ENCODE measurements at places on chromosomes 4 and X.

DNA sequence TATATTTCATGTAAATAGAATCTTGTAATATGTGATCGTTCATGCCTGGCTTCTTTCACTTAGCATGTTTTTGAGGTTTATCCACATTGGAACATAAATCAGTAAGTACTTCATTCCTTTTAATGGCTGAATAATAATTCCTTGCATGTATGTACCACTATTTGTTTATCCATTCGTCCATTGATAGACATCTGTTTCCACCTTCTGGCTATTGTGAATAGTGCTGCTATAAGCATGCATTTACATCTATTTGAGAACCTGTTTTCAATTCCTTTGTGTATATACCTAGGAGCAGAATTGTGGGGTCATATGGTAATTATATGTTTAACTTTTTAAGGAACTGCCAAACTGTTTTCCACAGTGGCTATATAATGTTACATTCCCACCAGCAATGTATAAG, 356.7 kb upstream of the DIPK2B start:
- DNase-seq, result no peak

DNA sequence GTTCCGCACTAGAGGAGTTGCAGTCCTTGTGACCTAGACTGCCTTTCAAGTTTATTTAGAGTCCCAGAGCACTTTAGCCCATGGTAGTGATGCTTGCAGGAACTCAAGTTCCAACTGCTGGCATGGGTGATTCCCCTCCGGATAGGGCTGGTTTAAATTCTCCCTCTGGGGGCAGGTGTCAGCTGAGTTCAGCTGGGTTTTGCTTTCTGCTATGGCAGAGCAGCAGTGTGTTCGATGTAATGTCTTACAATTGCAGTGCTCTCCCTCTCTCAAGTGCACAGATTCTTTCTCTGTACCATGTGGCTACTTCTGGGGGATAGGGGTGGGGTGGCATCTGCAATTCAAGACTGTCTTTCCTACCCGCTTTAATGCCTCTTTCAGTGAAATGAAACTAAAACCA, 164.8 kb upstream of the ZIC3 start:
- no peak for DNase-seq

- no peak for DNase-seq
Observed at GRCh38 chr4:150573534-150573933, 8.4 kb upstream of the MAB21L2 start.

GRCh38 chr4:156521631-156522030, 450.0 kb downstream of the PDGFC start:
- no peak for DNase-seq

GRCh38 chr4:148097801-148098200, 344.4 kb downstream of the NR3C2 start:
- no peak for DNase-seq

DNA sequence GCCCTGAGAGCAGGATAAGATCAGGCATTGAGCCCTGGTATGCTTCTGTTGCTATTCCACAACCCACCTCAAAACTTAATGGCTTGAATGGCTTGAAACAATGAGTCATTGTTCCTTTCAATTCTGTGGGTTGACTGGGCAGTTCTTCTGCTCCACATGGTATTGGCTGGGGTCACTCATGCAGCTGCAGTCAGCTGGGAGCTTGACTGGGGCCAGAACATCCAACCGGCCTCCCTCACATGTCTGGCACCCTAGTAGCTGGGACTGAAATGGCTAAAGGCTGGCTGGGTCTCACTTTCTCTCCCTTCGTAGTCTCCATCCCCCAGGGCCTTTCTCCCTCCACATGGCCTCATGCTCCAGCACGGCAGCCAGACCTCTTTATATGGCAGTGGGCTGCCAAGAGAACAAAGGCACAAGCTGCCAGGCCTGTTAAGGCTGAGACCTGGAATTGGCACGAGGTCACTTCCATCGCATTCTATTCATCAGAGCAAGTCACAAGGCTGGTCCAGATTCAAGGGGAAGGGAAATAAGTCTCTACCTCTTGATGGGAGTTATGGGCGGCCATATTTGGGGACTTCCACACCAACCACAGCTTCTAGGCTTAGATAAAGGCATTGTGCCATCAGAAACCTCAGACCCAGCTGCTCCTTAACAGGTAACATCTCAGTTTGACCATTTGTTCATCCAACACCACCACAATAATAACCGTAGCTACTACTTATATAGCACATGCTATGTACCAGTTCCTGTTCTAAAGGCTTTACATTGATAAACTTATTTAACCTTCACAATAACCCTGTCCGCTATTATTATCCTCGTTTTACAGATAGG, 159.7 kb upstream of the ATP6AP2 start:
- no peak for DNase-seq

DNA sequence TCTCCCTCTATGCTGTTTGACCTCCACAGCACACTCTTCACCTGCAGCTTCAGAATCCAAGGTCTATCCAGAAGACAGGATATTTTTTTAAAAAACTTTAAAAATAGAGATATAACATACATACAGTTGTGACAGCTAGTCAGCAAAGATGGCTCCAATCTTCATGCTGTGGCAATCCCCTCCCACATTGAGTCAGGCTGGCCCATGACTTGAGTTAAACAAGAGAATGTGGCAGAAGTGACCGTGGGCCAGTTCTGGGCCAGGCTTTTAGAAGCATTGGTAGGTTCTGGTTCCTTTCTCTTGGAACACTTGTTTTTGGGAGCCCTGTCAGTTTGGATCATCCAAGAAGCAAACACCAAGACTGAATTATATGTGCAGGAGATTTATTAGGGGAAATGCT, 36.1 kb upstream of the REPS2 start:
- no peak for DNase-seq

- DNase-seq, result no peak
Observed at GRCh38 chrX:12580548-12580947, 210.7 kb upstream of the PRPS2 start.

DNA sequence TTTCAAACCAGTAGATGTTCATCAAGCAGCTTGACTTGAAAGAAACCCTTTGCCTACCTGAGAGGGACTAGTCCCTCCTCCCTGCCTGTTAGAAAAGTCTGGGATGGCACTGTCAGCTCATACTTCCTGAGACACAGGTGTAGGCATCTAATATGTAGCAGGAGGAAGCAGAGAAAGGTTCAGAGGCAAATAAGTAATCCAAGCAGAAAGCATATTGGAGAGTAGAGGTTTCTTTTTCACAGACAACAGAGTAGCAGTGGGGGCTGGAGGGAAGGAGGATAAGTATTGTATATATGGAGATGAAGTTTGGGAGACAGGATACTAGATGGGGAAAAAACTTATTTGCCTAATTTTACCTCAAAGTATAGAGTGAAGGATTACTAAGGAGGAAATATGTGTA, 81.5 kb downstream of the FNIP2 start:
- DNase-seq, result no peak

GRCh38 chr4:123632693-123633030, 236.1 kb downstream of the SPRY1 start:
- DNase-seq, result no peak

DNA sequence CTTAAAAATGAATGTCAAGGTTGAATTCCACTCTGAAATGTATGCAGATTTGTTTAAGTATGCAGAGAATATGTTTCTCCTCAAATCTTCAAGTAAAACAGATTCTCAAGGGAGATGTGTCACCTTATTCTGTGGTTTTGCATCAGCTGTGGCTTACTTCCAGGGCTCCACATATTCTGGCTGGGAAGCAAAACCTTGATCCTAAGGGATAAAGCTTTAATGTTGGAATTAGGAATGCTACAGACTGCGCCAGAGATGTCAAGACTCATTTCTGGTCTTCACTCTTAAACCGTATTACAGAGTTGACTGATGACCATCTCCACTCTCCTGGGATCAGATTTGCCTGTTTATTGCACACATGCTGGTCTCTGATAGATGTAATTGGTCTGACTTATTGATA, 143.9 kb upstream of the DIPK2B start:
- no peak for DNase-seq

DNA sequence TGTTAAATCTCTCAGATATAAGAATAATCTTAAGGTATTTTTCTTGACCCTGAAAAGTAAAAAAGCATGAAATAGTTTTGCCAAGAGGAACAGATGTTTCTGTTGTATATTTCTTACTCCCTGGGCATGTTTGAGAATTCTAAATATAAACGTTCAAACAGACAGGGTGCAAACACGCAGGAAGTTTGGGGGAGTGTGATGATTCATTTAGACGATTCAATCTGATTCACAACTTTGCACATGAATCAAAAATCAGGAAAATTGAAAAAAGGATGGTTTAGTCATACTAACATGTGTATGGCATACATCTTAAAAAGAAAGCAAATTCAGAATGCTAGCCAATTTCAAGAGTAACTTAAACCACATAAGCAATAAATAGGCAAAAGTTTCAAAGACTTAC, 340.3 kb upstream of the GRID2 start:
- no peak for DNase-seq

DNA sequence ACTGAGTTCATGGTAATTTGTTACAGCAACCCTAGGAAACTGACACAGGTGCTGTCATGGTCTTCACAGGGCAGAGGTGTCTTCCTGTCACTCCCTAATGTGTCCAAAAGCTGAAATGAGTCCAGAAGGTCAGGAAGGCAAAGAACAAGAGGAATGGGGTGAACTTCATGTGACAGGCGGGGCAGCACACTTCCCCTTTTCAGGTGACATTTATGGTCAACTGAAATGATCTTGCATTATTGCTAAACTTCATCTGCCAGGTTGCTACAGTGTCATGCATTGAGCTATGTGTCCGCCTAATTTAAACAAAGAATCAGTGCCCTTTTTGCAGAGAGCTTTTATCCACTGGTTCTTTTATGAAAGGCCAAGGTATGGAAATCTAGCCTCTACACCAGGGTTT, 15.9 kb upstream of the CCDC149 start:
- no peak for DNase-seq

GRCh38 chr4:177737387-177737940, 295.2 kb upstream of the AGA start:
- DNase-seq, result no peak

DNA sequence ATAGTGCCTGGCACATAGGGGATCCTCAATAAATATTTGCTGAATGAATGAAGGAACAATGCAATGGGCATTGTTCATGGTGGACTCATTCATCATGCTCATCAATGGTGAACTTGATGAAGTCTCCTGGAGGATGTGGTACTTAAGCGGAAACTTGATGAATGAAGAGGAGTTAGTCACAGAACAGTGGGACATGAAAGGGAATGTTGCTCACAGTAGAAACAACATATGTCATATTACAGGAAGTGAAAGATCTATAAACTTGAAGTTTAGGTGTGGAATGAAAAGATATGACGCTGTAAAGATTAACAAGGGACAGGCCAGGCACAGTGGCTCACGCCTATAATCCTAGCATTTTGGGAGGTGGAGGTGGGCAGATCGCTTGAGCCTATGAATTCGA, 224.1 kb downstream of the PPP3CA start:
- no peak for DNase-seq

DNA sequence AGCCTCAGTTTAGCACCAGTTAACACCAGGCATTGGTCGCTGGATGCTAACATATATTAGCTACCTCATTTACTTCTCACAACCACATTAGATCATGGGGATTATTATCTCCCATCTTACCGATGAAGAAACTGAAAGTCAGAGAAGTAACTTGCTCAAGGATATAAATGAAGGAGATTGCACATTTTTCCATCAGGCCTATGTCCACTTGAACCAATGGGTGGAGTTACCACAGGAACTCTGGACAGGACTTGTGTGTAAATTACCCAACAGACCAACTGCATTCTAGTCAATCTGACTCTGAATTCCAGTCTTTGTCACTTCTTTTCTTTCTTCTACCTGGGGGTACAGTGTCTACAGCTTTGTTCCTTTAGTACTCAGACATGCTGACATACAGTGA, 1.8 kb downstream of the LNX1 start:
- no peak for DNase-seq

DNA sequence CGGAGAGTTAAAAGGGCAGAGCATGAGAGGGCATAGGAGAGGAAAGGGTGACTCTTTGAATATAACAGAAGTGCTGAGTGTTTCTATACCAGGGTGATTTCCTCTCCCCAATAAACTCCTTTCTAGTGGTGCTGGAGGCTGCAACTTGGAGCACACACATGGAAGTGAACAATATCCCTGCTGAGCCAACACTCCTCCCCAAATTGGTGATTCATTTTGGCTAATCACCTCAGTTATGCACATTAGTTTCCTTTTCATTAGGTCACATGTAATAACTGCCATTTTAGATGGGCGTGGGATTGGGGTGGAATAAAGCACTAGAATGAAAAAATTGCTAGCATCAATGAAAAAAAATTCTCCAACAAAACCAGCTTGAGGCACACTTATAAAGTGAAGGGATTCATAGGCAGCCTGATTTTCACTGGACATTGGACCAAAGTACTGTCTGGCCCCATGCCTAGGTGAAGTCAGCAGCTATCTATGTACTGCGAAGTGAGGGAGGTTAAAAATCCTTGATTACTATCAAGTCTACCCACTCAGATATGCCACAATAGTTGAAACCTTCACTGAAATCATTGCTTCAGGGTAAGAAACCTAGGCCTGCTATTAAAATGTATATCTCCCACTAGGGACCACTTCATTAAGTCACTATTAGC, 174.0 kb downstream of the GLUD2 start:
- no peak for DNase-seq

- DNase-seq, result no peak
Observed at GRCh38 chr4:88320780-88321373, 36.5 kb upstream of the PPM1K start.

GRCh38 chrX:6120329-6120728, 108.3 kb downstream of the NLGN4X start:
- DNase-seq, result no peak

- DNase-seq, result no peak
Observed at GRCh38 chr4:185638093-185638492, 102.8 kb upstream of the PDLIM3 start.

DNA sequence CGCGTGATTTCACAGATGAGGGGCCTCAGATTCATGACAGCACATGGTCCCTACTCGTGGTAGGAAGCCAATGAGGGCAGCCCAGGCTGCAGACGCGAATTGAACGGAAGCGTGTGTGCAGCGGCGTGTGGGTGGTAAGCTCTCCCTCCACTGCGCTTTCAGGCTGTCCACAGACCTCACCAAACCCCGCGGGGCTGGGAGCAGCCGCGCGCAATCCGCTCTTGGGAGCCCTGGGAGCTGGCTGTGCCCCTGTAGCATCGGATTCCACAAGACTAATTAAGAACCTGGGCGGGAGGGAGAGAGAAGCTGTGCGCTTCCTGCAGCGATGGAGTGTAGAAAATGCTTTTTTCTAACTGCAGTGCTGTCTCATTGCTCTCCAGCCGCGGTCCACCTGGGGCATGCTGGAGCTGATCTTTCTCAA, 134.9 kb downstream of the STOX2 start:
- no peak for DNase-seq

GRCh38 chr4:6492027-6492590, 19.7 kb upstream of the PPP2R2C start:
- no peak for DNase-seq

DNA sequence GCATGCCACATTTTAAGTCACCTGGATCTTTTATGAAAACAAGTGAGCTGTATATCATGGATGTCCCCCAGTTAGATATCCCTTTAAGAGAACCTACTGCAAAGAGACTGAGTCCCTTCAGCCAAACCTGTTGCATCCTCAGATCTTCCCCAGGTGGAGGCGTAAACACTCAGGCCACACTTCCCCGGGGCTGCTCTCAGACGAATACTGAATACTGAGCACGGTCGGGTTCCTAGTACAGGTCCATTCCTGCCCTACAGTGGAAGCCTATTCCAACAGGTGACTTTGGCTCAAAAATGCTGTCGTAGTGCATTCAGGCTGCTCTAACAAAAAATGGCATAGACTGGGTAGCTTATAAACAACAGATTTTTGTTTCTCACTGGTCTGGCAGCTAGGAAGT, 320.2 kb upstream of the CLNK start:
- DNase-seq, result no peak

GRCh38 chr4:140556372-140557085, 12.2 kb downstream of the UCP1 start:
- DNase-seq, result no peak

- DNase-seq, result no peak
Observed at GRCh38 chr4:62407534-62407933, 1207.4 kb downstream of the ADGRL3 start.

Data from effector CD4-positive, alpha-beta T cell (primary cell).